HT1080 (cell line): ENCODE measurements at places on chromosomes 5 and 9.

GRCh38 chr9:87798261-87798833 is 72.4 kb downstream of the CTSL start:
- DNase-seq, result no peak

GRCh38 chr9:22332202-22332601 is 114.4 kb upstream of the DMRTA1 start:
- DNase-seq, result no peak

DNA sequence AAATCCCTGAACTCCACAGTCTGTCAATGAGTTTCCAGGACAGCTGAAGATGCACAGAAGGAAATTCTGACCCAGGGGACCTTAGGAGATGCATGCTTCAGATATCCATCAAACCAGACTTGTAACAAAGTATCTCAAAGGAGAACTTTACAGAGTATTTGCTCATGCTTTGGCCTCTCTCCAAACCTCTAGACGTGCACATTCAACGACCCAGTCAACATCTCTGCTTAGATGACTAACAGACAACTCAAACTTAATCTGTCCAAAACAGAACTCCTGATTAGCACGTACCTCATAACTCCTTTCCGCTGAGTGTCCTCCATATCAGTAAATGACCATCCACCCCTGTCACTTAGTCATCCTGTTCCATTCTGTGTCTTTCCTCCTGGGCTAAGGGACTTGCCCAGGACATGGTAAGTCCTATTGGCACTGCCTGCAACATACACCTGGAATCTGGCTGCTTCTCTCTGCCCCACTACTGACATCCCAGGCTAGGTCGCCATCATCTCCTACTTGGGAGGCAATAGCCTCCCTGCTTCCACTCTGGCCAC is 107.4 kb downstream of the LMNB1 start:
- peak; percentile 87 for DNase-seq

DNA sequence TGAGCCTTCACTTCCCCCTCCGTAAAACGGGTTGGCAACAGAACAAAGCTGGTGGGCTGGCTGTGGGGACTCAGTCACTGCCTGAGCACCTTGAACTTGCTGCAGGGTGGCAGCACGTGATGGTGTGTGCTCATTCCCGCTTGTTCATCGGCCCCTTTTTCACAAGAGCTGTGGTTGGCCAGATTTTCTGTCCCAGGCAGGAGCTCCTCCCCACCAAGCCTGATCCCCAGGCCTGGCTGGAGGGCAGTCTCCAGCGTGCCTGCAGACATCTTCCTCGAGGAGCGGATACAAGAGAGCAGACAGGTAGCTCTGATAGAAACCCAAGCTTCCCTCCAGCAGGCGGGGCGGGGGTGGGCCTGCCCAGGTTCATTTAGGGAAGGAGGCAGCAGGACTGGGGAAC is 61.9 kb upstream of the ORM1 start:
- no peak for DNase-seq

GRCh38 chr9:72539824-72540347 is 18.5 kb downstream of the TMC1 start:
- DNase-seq, result no peak
